ENCODE measurements at places on chromosomes 4 and X.

DNA sequence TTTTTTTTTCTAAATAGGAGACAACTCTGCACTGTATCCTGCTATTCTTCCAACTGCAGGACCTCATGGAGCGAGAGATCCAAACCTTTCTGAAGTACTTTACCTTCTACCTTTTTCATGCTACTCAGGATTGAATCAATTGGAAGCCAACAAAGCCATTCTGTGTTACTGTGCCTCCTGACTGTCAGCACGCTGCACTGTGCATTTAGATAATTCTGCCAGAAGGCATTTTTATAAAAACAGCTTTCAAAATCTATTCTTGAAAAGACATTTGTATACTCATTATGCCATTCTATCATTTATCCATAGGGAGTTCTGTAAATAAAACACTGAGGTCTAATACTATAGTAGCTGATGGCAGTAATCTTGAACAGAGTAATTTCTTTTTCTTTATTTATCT, 142.8 kb downstream of the SLIT2 start:
- no peak for ATAC-seq

GRCh38 chrX:18983666-18984380, at the start of gene PHKA2:
Gene PHKA2 (minus strand): TSS chrX:18984114. CDS start chrX:18983932, 182 bp downstream.
- ATAC-seq, result peak; percentile 39

DNA sequence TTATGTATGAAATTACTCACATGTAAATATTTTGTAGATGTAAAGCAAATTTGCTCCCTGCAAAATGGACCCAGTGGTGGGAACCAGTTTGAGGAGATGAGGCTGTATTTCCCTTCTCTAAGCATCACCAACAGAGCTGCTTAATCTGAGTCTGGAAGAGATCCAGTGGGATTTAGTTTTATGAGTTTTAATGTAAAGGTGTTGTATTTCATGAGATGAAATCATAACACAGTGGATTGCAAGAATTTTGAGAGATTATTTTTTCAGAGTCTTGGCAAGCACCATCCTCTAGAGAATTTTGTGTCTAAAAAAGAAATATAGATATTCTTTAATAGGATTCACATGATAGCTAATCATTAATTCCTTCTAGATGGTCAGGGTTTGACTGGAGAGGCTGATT, 35.6 kb upstream of the SFRP2 start:
- no peak for ATAC-seq

DNA sequence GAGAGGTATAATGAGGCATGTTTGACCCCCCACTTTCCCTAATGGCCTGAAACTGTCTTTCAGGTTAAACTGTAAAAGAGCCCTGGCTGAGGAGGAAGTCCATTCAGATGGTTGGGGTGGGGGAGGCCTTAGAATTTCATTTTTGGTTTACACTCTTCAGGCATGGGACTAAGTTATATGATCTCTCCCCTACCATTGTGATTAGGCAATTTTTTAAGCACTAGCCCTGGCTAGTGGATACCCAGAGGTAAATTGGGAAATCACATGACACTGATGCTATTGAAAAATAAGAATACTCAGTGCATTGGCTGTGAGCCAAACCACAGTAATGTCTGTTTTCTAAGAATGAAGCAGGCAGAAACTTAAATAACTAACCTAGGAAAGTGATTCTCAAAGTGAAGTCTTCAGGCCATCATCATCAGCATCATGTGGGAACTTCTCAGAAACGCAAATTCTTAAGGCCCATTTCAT, 149.7 kb downstream of the RRAGB start:
- ATAC-seq, result no peak

DNA sequence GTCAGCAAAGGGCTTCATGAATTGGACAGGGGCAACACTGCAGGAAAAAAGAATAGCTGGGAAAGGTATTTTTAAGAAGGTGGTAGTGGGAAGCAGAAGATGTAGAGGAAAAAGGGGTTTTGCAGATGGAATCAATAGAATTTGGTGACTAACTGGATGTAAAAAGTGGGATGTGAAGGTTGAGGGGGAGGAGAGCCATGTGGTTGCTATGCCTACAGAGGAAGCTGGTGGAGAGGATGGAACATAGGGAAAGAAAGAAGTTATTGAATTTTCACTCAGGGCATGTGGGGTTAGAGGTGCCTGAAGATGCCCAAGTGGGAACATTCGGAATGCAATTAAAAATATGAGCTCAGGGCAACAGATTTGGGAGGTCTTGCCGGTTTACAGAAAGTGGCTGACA, 33.0 kb downstream of the REELD1 start:
- no peak for ATAC-seq
